Upper lobe of left lung (tissue), 6 donors: ENCODE measurements at places on chromosomes 12 and 14. TPM values are rescaled to one million over a fixed set of nuclear protein-coding genes. Genes with fewer than 3 reads are reported as not detected.

OAS2 gene
- 59.7 TPM for total RNA-seq

TAS2R46 gene
- 0.47 TPM for total RNA-seq

PIWIL1 gene
- not detected for total RNA-seq

OTOGL gene
- total RNA-seq, result 0.27 TPM

PRPH gene
- 1.2 TPM for total RNA-seq

DYNLL1 gene
- 61.5 TPM for total RNA-seq

NPFF gene
- not detected for total RNA-seq

HSPA2 gene
- total RNA-seq, result 14.4 TPM

GPRC5D gene
- total RNA-seq, result not detected
